Mesenchymal stem cell (in vitro differentiated cells and primary cell): ENCODE measurements at places on chromosomes 3 and 15.

GRCh38 chr15:39127925-39128617 lies 452.8 kb upstream of the THBS1 start:
- peak; percentile 95 for DNase-seq
- no peak overlapping the region for H3K4me3 ChIP-seq
- no peaks in the 10 kb centered on the region for H3K36me3 ChIP-seq

- peaks cover 57% of the 10 kb centered on the region for H3K36me3 ChIP-seq
- no peaks in the 10 kb centered on the region for H3K27me3 ChIP-seq
- H3K4me1 ChIP-seq, result no peaks in the 10 kb centered on the region
- DNase-seq, result peak; percentile 38
Measured at GRCh38 chr15:50979041-50979440, 70.6 kb downstream of the AP4E1 start.

DNA sequence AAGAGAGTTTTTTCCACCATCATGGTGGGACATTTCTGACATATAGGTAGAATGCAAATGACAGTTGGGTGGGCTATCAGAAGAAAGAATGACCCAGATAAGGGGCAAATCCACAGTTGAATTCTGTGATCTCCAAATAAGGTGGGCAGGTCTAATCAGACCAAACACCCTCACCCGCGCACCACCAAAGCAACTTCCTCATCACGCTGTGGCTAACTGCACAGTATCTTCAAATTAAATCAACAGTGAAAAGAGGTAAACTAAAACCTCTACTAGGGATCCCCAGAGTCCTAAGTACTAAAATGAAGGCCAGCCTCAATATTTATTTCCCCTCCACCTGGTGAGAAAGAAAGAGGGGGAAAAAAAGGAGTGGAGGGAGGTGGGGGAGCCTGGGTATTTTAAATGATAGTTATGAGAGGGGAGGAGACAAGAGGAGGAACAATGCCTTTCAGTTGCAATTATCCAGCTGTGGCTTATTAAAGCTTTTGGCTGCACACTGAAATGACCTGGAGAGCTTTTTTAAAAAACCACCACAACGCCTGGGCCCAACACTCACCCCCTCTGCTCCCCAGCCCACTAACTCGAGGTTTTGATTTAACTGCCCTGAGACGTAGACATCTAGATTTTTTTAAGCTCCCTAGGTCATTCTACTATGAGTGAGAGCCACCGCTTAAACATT lies 61.0 kb downstream of the LRIG1 start:
- H3K27me3 ChIP-seq, result no peaks in the 10 kb centered on the region
- no peak for DNase-seq
- no peak overlapping the region for H3K4me3 ChIP-seq
- H3K27ac ChIP-seq, result peak overlapping the region; percentile 86
- H3K4me1 ChIP-seq, result peaks cover 43% of the 10 kb centered on the region
- no peaks in the 10 kb centered on the region for H3K36me3 ChIP-seq

- no peak overlapping the region for H3K4me3 ChIP-seq
- peaks cover 1% of the 10 kb centered on the region for H3K4me1 ChIP-seq
- H3K27ac ChIP-seq, result no peak overlapping the region
- peaks cover 7% of the 10 kb centered on the region for H3K36me3 ChIP-seq
- DNase-seq, result no peak
- no peaks in the 10 kb centered on the region for H3K27me3 ChIP-seq
Measured at GRCh38 chr3:172087602-172088580, 48.5 kb downstream of the FNDC3B start.

DNA sequence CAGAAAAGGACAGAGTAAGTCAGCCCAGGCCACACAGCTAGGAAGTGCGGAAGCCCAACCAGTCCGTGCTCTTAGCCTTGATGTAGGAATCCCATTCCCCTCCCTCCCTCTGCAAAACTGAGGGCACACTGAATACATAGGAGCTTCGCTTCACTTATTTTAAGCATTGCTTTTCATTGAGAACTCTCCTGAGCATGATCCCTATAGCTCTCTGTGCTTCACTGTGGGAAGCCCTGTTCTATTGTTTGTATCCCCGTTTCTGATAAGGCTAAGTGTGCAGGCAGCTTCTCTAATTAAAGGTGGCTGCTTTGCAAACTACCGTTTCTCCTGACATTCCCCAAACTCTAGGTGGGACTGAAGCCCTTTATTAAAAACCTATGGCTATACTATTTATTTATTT lies 29.9 kb downstream of the IL5RA start:
- H3K27me3 ChIP-seq, result no peaks in the 10 kb centered on the region
- no peak for DNase-seq

GRCh38 chr3:197029511-197030167 lies at the start of gene MELTF:
Gene MELTF, minus strand, starts transcription at chr3:197029817. Its CDS starts 115 bp downstream, at chr3:197029702.
- no peak within 1 kb of the TSS for H3K27ac ChIP-seq
- H3K4me1 ChIP-seq, result peaks cover 26% of the 10 kb centered on the region
- no peaks in the 10 kb centered on the region for H3K36me3 ChIP-seq
- peaks cover 34% of the 10 kb centered on the region for H3K27me3 ChIP-seq

DNA sequence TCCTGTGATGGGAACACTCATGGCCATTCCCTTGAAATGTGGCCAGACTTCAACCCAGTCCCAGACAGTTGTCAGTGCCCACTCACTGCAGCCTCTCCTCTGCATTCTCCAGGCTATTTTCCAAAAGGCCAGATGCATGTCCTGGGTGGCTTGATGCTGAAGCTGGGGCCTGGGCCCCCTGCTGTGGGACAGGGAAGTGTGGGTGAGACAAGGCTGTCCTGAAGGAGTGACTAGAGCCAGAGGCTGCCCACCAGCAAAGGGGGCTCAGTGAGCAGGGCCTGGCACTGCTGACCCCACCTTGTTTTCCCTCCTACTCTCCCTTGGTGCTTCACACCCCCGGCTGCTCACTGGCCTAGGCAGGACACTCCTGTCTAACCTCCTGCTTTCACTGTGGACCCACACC lies 11.9 kb downstream of the CISH start:
- H3K27ac ChIP-seq, result no peak overlapping the region
- peaks cover 7% of the 10 kb centered on the region for H3K36me3 ChIP-seq
- no peaks in the 10 kb centered on the region for H3K27me3 ChIP-seq
- no peak for DNase-seq
- H3K4me1 ChIP-seq, result peaks cover 34% of the 10 kb centered on the region
- H3K4me3 ChIP-seq, result no peak overlapping the region

- no peak for DNase-seq
- no peak overlapping the region for H3K27ac ChIP-seq
- H3K4me1 ChIP-seq, result no peaks in the 10 kb centered on the region
- H3K4me3 ChIP-seq, result no peak overlapping the region
Measured at GRCh38 chr3:30944124-30944523, 49.7 kb upstream of the GADL1 start.

- H3K4me1 ChIP-seq, result peaks cover 2% of the 10 kb centered on the region
- H3K27ac ChIP-seq, result no peak overlapping the region
- no peak overlapping the region for H3K4me3 ChIP-seq
Measured at GRCh38 chr15:47715856-47716445, 1.4 kb upstream of the SEMA6D start.

DNA sequence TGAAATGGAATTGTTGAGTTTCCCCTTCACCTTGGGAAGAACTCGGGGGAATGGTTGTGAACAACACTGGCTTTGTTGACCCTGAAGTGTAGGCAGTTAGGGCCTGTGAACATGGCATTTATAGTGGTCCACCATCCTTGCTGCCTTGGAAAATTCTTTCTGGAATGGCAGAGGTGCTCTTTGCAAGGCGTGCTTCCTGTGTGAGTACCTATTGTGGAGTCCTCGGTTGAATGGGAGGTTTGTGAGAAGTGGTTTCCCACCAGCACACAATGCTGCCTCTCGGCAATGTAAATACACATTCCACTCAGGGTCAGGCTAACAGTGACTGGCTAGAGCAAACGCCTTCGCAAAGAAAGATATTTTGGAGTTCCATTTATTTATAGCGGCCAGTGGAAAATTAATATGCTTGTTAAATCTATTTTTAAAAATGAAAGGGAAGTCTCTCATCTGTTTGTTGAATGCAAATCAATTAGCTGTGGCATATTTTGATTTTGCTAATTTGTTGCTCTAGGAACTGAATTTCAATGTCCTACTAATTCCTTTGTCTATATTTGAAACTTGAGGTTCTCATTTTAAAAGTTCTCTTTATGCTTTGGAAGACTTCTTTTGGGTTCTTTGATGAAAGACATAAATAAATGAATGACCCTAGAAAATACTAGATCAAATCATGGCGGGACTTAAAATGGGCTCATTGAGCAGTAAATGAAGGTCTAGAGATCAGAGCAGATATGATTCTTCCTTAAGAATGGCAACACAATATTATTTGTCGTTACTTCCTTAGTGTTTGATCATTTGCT lies 59.5 kb downstream of the FNDC3B start:
- no peaks in the 10 kb centered on the region for H3K27me3 ChIP-seq
- H3K4me1 ChIP-seq, result peaks cover 6% of the 10 kb centered on the region
- H3K27ac ChIP-seq, result no peak overlapping the region
- DNase-seq, result no peak

GRCh38 chr3:178140531-178141304 lies 395.5 kb upstream of the KCNMB2 start:
- DNase-seq, result peak; percentile 83
- no peak overlapping the region for H3K27ac ChIP-seq
- H3K27me3 ChIP-seq, result no peaks in the 10 kb centered on the region
- no peaks in the 10 kb centered on the region for H3K36me3 ChIP-seq
- H3K4me1 ChIP-seq, result no peaks in the 10 kb centered on the region

DNA sequence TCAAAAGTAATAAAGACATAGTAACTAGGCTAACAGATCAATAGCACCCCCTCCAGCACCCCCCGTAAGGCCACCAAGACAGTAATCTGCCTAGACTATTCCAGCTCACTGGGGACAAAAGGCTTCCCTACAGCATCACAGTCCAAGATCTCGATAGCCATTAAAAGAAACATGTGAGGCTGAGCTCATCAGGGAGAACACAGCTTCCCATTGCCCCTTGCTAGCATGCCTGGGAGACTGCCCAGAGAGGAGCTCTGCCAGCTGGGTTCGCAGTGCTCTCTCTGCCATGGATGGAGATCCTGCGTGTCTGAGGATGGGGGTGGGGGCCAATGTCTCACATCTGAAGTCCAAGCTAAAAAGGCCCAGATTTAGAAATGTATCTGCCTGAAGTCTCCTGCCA lies 17.8 kb downstream of the LRIG1 start:
- no peaks in the 10 kb centered on the region for H3K27me3 ChIP-seq
- peaks cover 26% of the 10 kb centered on the region for H3K4me1 ChIP-seq
- peak; percentile 45 for DNase-seq
- H3K27ac ChIP-seq, result peak overlapping the region; percentile 24

- no peaks in the 10 kb centered on the region for H3K36me3 ChIP-seq
- DNase-seq, result no peak
- peaks cover 5% of the 10 kb centered on the region for H3K27me3 ChIP-seq
- H3K4me1 ChIP-seq, result peaks cover 6% of the 10 kb centered on the region
Measured at GRCh38 chr3:140391061-140391460, 286.8 kb upstream of the TRIM42 start.

DNA sequence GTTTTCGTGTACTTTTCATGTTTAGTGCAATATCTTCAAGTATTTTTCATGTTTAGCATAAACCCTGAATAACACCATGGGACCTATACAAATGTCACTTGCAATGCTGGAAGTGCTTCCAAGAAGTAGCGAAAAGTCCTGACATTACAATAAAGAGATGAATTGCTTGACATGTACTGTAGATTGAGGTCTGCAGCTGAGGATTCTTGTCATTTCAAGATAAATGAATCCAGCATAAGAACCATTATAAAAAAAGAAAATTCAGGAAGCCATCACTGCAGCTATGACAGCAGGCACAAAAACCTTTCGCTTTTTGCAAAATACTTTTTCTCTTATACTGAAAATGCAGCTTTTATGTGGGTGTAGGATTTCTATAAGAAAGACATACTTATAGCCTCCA lies 37.4 kb downstream of the IFT57 start:
- no peak for DNase-seq
- no peaks in the 10 kb centered on the region for H3K36me3 ChIP-seq
- no peak overlapping the region for H3K4me3 ChIP-seq
- H3K27ac ChIP-seq, result no peak overlapping the region

DNA sequence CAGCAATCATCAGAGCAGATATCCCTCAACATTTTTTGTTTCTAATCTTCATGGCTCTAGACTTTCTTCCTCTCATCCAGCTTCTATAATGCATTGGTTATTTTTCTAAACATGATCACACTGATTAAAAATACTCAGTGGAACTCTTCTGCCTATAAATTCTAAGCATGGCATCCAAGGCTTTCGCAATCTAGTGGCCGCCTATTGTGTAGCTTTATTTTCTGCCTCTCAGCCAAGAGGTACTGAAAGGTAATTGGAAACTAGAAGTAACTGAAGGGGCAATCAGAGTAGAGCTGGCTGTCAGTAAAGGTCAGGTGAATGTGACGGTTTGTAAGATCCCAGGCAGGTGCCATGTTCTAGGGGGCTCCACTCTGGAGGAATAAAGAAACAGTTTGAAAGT lies 33.4 kb downstream of the OXSM start:
- DNase-seq, result no peak
- H3K27me3 ChIP-seq, result no peaks in the 10 kb centered on the region
- H3K4me1 ChIP-seq, result no peaks in the 10 kb centered on the region
- no peak overlapping the region for H3K4me3 ChIP-seq
- H3K27ac ChIP-seq, result no peak overlapping the region

DNA sequence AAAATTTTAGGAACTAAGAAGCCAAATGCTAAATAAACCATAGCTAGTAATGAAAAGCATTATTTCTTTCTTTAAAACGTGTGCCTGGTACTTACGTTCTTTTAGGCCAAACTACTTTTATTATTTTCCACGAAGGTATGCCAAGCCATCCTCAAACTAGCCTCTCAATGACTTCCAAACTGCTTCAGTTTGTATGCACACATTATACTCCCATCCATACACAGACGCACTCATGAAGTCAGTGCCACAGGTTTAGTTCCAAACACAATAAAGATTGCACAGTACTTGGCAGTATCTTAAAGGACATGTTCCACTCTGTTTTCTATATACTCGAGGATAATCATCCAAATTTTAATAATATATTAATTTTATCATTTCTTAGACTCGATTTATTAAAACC lies 609.2 kb upstream of the ZNF385D start:
- DNase-seq, result no peak
- no peaks in the 10 kb centered on the region for H3K4me1 ChIP-seq
- no peak overlapping the region for H3K4me3 ChIP-seq
- no peaks in the 10 kb centered on the region for H3K36me3 ChIP-seq

DNA sequence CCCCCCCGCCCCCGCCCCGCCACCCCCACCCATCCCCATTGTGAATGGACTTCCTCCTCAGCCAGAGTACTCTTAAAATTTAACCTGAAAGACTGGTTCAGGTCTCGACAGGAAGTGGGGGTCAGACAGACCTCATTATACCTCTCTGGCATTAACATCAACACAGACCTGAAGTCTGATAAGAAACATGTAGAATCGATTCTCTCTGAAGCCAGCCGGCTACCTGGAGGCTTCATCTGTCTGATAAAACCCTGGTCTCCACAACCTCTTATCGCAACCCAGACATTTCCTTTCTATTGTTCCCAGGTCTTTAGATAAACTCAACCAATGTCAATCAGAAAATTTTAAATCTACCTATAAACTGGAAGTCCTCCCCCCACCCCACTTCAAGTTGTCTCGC lies 42.6 kb downstream of the SLCO2A1 start:
- DNase-seq, result no peak
- H3K4me1 ChIP-seq, result no peaks in the 10 kb centered on the region
- no peak overlapping the region for H3K27ac ChIP-seq
- H3K4me3 ChIP-seq, result no peak overlapping the region
- peaks cover 20% of the 10 kb centered on the region for H3K27me3 ChIP-seq
